ENCODE measurements at places on chromosomes 13 and 19.

DNA sequence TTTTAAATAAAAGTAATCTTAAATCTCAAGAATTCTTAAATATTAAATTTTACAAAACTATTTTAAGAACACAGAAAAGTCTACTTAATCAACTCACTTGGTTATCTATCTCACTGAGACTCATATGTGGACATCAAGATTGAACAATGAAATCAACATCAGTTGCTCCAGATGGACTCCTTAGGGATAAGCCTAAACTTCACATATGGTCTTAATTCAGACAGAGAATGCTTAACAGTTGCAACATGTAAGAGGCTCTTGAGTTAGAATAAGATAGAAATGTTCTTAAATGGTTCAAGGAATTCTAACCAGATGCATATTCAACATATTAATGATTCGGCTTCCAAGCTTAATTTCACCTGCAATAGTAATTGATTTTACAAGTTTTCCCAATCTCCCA is 1730.9 kb downstream of the PCDH9 start:
- DNase-seq = no peak

DNA sequence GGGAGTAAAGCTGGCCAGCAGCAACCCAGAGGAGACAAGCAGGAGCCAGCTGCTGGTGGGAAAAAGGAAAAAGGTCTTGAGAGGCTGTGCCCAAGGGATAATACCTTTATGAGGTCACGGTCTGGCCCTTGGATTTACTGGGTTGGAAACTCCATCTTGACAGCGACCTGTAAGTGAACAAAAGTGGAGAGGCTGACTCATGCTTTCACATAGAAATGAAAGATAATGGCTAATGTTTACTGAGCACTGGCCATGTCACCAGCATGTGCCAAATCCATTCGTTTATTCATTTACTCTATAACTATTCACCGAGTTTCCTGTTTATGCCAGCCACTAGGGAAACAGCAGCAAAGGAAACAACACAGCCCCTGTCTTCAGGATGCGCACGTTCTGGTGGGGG is 4.7 kb downstream of the VRK3 start:
- DNase-seq = no peak

GRCh38 chr19:43704002-43704705 is 11.7 kb upstream of the IRGC start:
- no peak for DNase-seq

GRCh38 chr13:48842316-48842715 is 133.4 kb upstream of the FNDC3A start:
- no peak for DNase-seq

GRCh38 chr19:2998642-2999041 is 21.3 kb downstream of the TLE6 start:
- DNase-seq = no peak

- DNase-seq = no peak
These were observed 2.3 kb downstream of the SLC5A5 start for GRCh38 chr19:17873786-17874757.

DNA sequence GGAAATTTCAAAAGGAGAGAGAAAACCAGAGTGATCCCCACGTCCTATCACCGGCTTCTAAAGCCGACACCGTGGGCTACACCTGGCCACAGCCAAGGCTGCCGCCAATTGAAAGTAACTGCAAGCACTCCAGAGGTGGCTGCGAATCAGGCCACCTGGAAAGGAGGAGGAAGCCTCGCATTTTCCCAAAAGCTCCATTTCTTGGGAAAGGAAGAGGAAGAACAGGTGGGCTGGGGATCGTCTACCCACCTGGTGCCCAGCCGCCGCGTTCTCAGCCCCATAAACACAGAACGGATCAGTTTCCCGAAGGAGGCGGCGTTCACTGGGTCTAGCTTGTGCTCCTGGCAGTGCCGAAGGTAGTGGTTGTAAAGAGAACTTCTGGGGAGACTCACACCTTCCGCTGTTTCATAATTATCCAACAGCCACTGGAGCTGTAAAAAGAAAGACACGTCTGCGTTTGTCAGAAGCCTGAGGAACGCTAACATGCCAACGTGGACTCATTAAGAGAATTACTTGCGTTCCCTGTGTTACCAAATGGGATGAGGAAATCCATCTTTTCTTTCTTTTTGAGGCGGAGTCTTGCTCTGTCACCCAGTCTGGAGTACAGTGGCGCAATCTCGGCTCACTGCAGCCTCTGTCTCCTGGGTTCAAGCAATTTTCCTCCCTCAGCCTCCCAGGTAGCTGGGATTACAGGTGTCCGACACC is 38.1 kb upstream of the RANBP3 start:
- DNase-seq = no peak

GRCh38 chr13:91767651-91768050 is 369.2 kb downstream of the GPC5 start:
- DNase-seq = no peak

DNA sequence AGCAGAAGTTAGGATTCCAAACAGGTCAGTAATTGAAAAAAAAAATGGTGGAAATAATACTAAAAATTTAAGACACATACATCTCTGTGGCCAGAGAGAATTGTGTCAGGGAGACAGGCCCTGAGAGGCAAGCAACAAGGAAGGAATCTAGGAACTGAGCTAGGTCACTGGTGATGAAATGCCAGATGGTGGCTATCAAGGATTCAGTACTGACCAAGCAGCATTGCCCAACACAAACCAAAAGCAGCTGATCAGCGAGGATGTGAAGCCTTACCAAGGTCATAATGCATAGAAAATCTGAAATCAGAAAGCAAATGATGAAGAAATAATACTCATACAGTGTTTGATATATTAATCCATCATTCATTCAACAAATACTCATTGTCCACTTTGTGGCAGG is 905.0 kb downstream of the GPC5 start:
- no peak for DNase-seq

DNA sequence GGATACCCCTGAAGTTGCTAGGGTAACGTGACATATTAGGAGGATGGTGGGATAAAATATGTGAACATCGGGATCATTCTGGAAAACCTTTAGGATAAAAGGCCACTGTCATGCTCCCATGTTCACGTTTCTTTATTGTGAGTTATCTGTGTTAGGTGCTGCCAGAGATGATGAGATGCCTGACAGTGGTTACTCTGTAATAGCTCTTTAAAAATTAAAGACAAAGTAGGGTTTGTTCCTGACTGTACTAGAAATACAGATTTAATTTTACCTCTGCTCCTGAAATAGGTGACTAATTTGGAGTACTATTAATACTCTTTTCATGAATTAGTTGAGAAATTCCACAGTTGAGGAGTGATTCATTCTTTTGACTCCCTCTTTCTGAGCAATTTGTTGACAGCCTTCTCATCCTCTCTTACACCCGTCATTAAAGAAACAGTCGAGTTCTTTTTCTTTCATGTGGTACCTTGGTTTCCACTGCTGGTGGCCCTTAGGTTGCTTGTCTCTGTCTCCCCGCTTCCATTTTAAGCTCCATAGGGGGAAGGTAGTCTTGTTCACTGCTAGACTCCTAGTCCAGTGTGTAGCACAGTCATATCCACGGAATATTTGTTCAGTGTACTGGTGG is 28.4 kb downstream of the SAE1 start:
- peak; percentile 41 for DNase-seq

DNA sequence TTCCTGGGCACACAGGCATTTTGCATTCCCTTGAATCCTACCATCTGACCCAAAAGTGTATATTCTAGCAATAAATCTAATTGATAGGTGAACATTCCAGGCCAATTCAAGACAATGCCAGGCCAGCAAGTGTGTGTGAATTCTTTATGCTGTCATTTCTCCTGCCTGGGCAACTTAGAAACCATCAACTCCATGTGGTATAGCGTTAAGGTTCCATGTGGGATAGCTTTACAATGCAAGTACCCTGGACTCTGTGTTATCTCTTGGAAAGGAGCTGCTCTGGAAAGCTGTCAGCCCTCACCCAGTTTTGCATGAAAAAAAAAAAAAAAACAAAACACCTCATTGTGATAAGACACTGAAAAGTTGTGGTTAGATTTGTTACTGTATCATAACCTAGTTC is 15.6 kb upstream of the FLT1 start:
- no peak for DNase-seq

GRCh38 chr13:23159760-23160637 is 20.8 kb upstream of the SGCG start:
- DNase-seq = no peak

GRCh38 chr13:30110301-30111070 is 196.9 kb downstream of the KATNAL1 start:
- no peak for DNase-seq

GRCh38 chr19:556611-557382 is 12.9 kb downstream of the GZMM start:
- DNase-seq = no peak

- DNase-seq = peak; percentile 74
These were observed 97.3 kb downstream of the STARD13 start for GRCh38 chr13:33188093-33188882.

DNA sequence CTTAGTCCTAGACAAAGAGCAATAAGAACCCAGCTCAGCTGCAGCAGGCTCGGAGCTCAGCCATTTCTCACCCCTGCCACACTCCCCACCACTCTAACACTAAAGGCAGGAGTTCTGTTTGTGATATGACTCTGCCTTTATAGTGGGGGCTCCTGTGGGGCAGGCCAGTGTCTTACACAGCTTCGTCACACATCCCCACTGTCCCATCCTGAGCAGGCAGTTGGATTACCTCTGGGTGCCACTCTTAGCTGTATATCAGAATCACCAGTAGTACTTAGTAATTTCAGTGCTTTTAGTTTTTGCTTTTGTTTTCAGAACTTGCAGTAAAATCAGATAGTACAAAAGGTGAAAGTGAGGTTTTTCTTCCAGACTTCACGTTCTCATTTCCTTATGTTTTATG is 16.8 kb downstream of the SAMD4B start:
- no peak for DNase-seq

DNA sequence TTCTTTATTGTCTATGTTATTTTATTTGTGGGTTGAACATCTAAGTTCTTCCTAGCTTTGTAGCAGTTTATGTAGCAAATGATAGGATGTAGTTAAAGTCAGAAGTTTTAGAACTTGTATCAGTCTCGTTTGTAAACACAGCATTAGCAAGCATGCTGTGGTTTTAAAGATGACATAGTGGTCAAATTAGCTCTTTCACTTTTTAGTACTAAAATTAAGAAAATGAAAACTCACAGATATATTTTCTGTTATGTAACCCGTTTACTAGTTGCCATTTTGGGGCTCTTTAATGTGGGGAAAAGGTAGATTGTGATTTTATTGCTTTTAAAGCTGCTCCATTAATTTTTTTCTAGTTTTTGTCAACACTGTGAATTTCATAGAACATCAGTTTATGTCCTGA is 216.5 kb downstream of the PCCA start:
- DNase-seq = no peak

- DNase-seq = peak; percentile 94
These were observed 113.2 kb downstream of the STARD13 start for GRCh38 chr13:33172400-33172799.

- no peak for DNase-seq
These were observed 1078.6 kb downstream of the UQCRFS1 start for GRCh38 chr19:28134311-28134710.

GRCh38 chr19:6999933-7000332 is 21.3 kb downstream of the MBD3L2B start:
- DNase-seq = no peak

DNA sequence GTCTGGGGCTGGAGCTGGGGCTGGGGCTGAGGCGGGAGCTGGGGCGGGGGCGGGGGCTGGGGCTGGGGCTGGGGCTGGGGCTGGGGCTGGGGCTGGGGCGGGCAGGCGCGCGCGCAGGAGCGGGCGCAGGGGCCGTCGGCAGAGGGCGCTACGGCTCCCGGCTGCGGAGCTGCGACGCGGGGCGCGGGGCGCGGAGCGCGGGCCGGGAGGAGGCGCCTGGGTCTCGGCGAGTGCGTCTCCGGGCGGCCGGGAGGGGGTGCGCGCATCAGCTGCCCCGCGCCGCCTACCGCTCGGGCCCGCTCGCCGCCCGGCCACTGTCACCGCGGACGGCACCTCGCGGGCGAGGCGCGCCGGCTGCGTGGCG is 422 bp upstream of the MTUS2 start:
- no peak for DNase-seq

GRCh38 chr19:17491287-17491686 is 20.2 kb upstream of the PGLS start:
- no peak for DNase-seq

DNA sequence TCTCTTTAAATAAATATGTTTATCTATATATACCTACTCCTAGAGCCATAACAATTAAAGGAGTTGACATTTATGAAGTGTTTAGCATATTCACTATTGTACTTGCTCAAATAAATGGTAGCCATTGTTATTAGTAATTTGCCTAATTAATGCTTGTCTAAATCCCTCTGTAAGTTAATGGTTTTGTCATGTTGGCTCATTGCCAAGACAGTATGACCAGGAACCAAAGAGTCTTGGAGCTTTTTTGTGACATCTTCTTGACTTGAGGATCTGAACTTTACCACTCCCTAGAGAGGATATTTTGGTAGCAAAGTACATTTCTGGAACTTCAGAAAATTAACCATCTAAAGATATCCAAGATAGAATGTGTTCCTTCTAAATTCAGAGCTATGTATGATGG is 15.5 kb downstream of the FRY start:
- no peak for DNase-seq

DNA sequence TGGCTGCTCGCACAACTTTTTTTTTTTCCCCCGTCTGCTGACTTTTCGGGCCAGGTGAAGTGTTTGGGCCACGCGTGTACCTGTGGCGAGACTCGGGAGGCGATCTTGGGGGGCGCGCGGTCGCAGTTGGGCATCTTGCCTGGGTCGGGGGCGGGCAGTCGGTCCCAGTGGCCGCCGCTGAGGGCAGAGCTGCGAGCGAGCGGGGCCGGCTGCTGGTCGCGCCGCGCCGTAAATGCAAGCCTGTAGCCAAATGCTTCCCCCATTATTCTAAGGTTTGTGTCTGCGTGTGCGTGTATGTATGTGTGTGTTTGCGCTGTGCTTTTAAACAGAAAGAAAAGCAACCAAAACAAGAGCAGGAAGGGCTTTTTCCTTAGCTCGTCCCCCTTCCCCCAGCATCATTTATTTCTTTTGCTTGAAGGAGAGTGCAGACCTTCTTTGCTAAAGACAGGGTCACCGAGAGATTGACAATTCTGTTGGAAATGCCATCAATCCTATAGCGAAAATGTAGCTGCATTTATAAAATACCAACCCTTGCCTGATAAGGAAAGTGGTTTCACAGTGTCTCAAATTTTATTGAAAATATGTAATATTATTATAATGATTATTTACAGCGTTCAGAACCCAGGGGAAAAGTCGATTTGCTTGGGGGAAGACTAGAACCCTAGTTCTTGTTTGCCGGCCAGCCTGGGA is 143.2 kb upstream of the ZNF536 start:
- DNase-seq = no peak

- no peak for DNase-seq
These were observed 8.9 kb downstream of the ZNF541 start for GRCh38 chr19:47564081-47564480.

DNA sequence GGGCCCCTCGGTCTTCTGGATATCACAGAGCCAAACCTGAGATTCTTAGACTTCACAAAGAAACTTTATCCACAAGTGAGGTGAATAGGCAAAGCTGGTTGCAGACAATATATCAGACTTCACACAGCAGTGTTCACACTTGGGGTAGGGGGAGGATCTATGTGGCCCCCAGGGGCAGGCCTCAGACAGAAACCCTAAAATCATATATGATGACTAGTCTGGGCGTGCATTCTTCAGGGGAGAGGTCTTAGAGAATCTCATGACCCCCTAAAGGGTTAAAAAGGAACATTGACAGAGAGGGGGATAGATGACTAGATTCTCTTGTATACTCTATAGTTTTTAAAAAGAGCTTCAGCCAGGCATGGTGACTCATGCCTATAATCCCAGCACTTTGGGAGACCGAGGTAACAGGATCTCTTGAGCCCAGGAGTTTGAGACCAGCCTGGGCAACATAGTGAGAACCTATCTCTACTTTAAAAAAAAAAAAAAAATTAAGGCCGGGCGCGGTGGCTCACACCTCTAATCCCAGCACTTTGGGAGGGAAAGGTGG is 2.8 kb downstream of the TYROBP start:
- no peak for DNase-seq
